ENCODE measurements at places on chromosomes 5 and 9. TPM values are rescaled to one million over a fixed set of nuclear protein-coding genes. Genes with fewer than 3 reads are reported as not detected.

Gene ZFP2
- total RNA-seq, result 6.8 TPM

DNA sequence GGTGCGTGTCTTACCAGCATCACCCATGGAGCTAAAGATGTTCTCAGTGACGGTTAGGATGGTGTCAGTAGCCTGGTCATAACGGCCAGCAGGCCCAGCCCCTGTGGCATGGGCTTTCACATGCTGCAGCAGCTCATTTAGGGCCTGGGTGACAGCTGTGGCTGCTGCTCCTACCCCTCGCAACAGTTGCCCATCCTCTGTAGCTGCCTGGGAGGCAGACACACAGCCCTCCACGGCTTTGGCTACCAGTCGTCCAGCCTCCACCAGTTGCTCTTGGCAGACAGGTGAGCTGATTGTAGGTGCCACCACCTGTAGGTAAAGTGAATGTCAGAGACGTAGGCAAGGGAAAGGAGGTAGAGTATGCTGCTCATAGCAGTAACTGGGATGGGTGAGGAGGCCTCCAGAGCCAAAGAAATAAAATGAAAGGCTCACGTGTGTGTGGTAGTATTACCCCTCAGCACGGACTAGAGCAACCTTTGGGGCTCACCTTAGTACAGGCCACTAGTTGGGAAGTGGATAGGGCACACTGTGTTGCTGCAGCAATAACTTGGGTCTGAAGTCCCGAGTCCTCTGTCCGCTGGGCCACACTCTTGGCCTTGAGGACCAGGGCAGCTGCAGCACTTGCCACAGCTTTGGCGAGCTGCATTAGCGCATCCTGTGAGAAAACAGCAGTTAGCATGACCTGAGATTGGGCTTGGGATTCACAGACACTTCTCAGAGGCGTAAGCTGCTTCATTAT, 14.7 kb downstream of the TLN1 start:
- no peak for DNase-seq

Gene TAF11L4
- total RNA-seq, result not detected

- DNase-seq, result no peak
These were observed 227.8 kb downstream of the PAPPA start for GRCh38 chr9:116381350-116381749.

- DNase-seq, result no peak
These were observed 90.5 kb downstream of the MARCHF3 start for GRCh38 chr5:126939887-126940286.

Gene PCDHA6
- total RNA-seq, result 3.8 TPM

- peak; percentile 59 for DNase-seq
These were observed 7.5 kb downstream of the NHP2 start for GRCh38 chr5:178145965-178146820.

- no peak for DNase-seq
These were observed 480.9 kb downstream of the MTRR start for GRCh38 chr5:8349855-8350254.

DNA sequence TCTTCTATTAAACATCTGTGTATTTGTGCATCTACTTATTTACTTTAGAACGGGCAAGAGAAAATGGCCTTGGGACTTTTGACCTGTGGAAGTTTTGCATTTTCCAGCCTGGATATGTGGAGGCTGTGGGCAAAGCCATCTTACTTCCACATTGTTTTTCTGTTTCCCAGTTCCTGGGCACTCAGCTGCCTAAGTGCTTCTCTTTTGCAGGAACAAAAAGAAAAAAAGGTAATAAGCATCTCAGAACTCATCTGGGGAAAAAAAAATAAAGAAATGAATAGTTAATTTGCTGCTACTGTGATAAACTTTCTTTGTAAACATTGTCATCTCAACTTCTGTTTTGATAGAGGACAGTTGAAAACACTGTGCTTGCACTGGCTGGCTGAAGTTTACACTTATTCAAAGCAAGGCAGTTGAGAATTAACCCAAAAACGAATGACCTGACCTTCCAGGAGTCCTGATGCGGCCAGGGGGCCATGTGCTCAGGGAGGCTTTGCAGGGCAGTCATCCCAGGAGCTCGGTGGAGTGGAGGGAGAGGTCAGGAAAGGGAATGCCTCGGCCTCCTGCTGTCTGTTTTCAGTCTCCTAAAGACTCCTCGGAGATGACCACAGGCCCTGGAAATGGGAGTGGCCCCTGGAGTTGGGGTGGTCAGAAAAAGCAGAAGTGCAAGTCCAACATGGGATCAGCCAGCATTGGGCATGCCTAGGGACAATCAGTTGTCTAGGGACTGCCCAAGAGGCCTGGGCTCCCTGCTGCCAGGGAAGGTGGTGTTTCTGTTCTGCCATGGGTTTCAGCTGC, 75.5 kb downstream of the RAI14 start:
- DNase-seq, result no peak

Gene DDX46
- total RNA-seq, result 64.0 TPM

DNA sequence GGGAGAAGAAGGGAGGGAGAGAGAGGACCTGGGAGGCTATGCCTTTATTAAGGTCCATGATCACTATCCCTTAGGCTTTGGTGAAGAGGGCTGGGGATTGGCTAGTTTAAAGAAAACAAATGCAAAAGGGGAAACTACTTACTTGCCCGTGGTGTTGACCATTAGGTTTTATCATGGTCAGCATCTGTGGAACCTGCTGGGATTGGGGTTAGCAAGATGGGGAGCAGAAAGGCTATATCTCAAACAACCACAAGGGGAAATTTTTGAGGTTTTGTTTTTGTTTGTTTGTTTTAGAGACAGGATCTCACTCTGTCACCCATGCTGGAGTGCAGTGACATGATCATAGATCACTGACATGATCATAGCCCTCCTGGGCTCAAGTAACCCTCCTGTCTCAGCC, 9.0 kb upstream of the RAD23B start:
- no peak for DNase-seq

DNA sequence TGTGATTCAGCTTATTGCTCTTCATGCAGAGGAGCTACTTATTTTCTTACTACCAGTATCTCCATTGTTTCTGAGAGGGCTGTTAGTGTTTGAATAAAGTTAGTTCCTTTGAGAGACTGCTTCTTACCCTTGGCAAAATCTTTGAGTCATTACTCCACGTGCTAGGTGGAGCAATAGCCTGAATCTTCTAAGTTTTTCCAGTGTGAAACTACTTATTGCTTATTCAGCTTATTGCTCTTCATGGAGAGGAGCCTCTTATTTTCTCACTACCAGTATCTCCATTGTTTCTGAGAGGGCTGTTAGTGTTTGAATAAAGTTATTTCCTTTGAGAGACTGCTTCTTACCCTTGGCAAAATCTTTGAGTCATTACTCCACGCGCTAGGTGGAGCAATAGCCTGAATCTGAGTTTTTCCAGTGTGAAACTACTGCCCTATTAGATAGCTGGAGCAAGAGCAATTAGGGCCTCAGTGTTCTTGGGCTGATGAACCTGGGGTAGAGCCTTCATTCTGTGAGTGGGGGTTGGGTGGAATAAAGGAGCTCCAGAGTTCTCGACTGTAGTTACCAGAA, 41.9 kb downstream of the GPBP1 start:
- no peak for DNase-seq

DNA sequence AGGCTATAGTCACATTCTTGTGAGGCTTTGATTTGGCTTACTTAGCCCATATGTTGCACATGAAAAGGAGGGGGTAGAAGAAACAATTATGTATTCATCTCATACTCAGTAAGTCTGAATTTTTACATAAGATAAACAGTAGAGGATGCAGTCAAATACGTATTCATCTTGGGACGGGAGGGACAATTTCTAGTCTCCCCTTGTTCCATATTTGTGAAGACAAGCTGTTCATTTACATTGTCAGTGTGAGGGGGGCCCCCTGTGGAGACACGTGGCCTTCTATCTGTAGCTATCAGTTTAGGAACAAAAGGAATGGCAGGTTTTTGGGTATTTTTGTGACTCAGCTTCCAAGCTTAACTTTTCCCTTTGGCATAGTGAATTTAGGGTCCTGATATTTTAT, 49.2 kb upstream of the PPP1R2B start:
- DNase-seq, result no peak

GRCh38 chr5:56251918-56252553, 18.9 kb upstream of the ANKRD55 start:
- no peak for DNase-seq

DNA sequence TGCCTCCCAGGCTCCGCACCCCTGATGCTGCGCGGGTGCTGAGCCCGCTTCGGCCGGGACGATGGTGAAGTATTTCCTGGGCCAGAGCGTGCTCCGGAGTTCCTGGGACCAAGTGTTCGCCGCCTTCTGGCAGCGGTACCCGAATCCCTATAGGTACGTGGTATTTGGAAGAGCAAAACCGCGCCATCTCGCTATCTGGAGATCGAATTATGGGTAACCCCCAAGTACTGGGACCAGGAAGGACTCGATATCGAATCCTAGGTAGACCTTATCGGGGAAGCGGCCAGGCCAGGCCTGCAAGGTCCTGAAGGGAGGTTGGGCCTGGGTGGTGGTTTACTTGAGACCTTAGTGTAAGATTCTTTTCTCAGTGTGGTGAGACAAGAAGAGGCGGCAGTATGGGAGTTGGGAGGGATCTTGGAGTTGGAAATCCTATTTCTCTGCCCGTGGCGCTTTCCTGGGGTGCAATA, 359 bp downstream of the PRELID1 start:
- no peak for DNase-seq

Gene ALDH1A1
- total RNA-seq, result 59.3 TPM

DNA sequence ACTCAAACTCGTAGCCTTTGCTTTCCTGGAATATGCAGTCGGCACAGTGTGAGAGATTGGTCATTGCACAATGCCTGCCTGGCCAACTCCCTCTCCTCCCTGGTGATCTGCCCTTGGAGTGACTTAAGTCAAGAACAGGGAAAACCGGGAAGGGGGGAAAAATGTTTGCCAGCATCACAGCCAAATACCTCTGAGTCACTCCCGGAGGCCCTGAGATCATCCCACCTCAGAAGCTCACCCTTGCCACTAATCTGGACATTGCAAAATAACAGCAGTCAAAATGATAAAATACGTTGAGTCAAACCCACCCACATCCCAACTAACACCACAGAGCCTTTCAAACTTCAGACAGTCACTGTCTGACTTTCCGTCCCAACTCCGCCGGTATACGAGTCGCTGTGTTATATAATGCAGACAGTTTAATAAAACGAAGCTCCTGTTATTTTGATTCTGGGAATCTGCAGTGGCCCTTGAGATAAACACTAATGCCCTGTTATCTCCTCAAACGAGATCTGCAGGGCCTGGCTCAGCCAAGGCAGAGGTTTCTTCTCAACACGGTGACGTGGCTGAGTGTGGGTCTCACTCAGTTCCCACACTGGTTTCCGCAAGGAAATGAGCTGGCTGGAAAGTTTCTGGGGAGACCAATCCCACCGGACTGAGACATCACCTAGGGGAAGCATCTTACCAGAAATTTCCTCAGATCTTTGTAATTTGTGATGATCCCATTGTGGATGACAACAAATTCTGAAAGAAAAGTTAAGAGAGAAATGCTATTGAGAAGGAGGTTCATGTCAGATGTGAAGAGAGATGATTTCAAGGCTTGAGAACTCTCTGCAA, 22.1 kb downstream of the GFPT2 start:
- no peak for DNase-seq

Gene IL17B
- total RNA-seq, result not detected

GRCh38 chr9:110546411-110546871, 33.1 kb downstream of the SVEP1 start:
- no peak for DNase-seq

Gene CDKN2B
- 2.0 TPM for total RNA-seq

- DNase-seq, result no peak
These were observed 107.2 kb downstream of the XRCC4 start for GRCh38 chr5:83184534-83184933.

- no peak for DNase-seq
These were observed 1171.5 kb upstream of the NUDT12 start for GRCh38 chr5:104734046-104734445.

GRCh38 chr9:110828264-110828663, 159.7 kb downstream of the MUSK start:
- DNase-seq, result peak; percentile 39

- DNase-seq, result no peak
These were observed 67.3 kb downstream of the SNX30 start for GRCh38 chr9:112817860-112818203.

DNA sequence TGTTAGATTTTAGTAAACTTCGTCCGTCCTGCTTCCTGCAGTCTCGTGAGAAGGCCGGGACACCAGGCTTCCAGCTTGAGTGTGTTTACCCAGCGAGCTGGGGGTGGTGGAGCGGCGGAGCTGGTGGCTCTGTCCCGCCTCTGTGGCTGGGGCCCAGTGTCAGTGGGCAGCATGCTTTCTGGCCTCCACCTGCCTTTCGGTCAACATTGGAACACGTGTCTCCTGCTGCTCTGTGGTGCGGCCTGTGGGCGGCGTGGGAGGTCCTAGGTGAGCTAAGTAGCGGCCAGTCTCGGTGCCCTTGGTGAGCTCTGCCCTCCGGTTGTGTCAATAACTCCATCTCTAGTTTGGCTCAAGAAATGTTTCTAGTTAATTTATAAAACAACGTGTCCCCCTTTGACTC, 125.9 kb downstream of the GADD45G start:
- no peak for DNase-seq

DNA sequence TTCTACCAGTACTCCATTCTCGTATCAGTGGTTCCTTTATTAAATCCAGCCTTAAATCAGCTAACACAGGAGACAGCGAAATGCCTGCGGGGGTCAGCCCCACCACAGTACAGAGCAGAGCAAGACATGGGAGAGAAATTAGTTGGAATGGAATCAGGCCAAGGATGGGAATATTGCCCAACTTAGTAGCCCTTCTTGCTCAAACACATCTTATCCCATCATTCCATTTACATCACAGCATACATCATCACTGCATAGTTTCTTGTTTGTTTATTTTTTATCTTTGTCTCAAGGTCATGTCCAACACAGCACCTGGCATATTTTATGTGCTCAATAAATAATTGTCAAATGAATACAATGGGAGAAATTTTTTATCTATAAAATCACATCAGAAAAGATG, 34.3 kb upstream of the DAB2 start:
- no peak for DNase-seq

GRCh38 chr5:172607213-172607793, 33.8 kb upstream of the NEURL1B start:
- no peak for DNase-seq

Gene GABRA1
- total RNA-seq, result 71.8 TPM

Gene ZDHHC11
- 139 TPM for total RNA-seq

DNA sequence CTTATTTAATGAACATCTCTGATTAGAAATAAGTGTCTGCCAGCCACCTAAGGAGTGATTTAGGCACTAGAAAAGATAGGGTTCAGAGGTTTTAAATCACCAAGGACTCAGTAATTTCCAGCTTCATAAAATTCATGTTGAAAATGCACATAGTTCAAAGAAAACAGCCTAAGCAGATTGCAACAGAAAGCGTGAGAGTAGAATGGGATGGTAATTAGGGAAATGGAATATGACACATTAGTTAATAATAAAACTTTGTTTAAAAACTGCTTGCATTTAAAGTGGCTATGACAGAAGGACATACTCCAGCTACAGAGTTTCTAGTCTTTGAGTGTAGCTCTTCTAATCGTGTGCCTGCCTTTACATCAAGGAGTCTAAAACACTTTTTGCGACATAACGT, 490.8 kb downstream of the TLE4 start:
- DNase-seq, result no peak

- peak; percentile 36 for DNase-seq
These were observed 747 bp downstream of the LRSAM1 start for GRCh38 chr9:127451858-127452656.

Gene PCDHB12
- 11.3 TPM for total RNA-seq

Gene SPAAR
- 3.8 TPM for total RNA-seq

GRCh38 chr9:115333277-115334070, 215.5 kb upstream of the TNC start:
- no peak for DNase-seq
